ENCODE measurements at places on chromosomes 6 and 20.

DNA sequence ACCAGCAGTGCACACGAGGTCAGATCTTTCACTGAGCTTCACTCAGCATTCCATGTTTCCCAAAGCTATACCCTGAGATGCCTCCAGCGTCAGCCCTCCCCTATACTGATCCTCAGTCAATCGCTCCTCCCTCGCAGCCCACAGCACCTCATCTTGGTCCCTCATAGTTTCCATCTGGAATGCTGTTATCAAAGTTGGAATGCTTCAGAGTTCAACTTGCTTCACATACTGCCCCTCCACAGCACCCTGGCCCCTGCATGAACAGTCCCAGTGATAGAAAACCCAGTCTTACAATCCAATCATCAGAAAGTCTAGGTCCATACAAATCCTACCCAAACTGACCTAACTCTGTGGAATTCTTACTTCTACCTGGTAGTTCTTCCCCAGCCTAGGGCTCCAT, 20.0 kb downstream of the SPAG4 start:
- DNase-seq: no peak

DNA sequence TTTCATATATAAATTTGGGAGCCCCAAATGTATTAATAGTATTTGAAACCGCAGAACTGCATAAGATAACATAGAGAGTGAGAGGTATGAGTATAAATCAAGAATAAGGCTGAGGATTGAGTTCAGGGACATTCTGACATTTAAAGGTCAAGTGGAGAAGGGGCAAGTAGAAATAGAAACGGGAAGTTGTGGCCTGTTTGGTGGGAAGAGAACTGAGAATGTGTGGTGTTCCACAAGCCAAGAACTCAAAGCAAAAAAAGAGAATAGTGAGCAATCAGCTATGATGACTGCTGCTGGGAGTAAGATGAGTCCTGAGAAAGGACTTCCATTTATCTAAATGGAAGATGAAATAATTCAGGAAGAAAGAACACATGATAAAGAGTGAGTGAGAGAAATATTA, 418.4 kb downstream of the CD109 start:
- DNase-seq: no peak

GRCh38 chr6:30037182-30037788, 23.8 kb upstream of the POLR1H start:
- no peak for DNase-seq

- DNase-seq: no peak
Observed at GRCh38 chr6:13261464-13261994, 66.8 kb downstream of the TBC1D7 start.

DNA sequence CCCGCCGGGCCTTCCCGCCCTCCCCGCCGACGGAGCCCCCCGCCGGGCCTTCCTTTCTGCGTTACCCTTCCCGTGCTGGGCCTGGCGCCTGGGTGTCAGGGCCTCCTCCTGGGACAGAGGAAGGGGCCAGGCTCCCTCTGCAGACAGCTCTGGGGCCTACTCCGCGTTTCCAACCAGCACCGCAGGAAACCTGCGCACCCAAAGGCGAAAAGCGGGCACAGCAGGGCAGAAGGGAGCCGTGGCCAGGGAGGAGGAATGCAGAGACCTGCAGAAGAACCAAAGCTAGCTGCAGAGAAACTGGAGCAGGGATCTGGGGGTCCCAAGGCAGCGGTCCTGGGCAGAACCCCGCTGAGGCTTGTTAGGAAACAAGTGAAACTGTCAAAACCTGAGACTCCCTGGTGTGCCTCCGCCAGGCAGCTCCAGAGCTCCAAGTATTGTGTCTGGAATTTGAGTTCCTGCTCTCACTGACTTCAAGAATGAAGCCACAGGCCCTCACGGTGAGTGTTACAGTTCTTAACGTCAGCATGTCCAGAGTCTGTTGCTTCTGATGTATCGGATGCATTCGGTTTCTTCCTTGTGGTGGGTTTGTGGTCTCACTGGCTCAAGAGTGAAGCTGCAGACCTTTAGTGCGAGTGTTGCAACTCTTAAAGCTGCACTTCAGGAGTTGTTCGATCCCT, 33.3 kb downstream of the IRF4 start:
- no peak for DNase-seq

- DNase-seq: no peak
Observed at GRCh38 chr6:125421836-125422235, 120.1 kb upstream of the HDDC2 start.

GRCh38 chr6:3341467-3341866, 82.7 kb downstream of the PSMG4 start:
- DNase-seq: no peak

DNA sequence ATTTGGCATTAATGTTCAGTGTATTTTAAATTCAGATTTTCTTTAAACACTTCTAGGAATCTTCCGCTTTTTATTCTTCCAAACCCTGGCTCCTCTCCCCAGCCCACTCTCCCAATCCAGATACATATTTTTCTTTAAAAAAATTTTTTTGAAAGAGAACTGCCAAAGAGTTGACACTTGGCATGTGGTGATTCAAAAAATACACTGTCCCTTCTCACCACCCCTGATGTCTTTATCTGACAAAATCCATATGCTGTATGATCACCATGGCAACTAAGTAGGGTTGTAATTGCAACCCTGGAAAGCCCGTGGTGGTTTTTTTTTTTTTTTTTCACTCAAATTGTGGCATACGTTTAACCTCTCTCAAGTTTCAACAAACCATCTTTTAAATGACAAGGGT, 355.8 kb upstream of the SASH1 start:
- no peak for DNase-seq

DNA sequence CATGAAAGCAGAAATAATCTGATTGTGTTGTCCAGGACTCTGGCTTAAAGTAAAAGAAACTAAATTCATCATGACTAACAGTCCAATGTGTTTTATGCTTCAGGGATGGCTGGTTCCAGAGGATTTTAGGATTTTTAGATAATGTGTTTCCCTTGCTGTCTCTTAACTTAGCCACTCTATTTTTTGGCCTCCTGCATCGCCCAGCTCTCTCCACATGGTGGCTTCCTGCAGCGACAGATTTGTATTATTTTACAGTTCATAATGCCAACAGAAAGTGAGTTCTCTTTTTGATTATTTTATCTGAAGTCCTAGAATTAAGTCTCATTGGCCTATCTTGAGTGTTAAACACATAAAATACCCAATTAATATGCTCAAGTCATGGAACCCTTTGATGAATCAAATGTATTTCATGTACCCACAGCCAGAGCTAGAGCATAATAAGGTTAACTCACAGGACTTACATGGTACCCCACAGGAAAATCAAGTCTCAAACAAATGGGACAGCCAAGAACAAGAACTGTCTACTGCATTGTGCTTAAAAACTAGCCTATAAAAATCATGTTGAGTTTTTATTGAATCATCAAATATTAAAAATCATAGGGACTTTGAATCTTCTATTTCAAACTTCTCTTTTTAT, 582.5 kb downstream of the DOK5 start:
- no peak for DNase-seq

DNA sequence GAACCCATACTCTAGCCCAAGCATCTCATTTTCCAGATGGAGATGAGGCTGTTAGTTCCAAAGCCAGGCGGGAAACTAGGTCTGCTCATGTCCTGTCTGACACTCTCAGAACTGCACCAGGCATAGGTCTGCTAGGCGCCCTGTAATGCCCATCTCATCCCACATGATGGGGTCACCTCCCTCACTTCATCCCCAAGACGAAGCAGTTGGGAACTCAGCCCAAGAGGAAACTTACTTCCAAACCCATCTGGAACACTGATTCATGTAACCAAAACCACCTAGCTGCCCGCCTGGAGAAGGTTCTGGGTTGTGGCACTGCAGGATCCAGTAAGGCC, 119.4 kb upstream of the PRND start:
- no peak for DNase-seq

GRCh38 chr6:152462716-152463115, 174.4 kb downstream of the SYNE1 start:
- DNase-seq: no peak

GRCh38 chr20:31806564-31807355, 12.4 kb upstream of the MYLK2 start:
- no peak for DNase-seq

DNA sequence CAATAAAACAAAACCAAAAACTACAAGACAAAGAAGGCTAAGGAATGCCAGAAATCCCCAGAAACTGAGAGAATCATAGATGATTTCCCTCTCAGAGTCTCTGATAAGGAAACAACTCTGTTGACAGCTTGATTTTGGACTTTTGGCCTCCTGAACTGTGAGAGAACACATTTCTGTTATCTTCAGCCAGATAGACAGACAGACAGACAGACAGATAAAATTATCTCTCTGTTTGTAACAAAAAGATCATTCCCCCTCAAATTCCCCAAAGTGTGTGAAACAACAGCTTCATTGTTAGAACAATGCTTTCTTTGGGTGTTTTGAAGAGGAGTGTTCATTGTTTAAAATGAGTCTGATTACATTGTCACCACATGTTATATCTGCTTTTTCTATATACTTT, 148.2 kb downstream of the BCKDHB start:
- no peak for DNase-seq

DNA sequence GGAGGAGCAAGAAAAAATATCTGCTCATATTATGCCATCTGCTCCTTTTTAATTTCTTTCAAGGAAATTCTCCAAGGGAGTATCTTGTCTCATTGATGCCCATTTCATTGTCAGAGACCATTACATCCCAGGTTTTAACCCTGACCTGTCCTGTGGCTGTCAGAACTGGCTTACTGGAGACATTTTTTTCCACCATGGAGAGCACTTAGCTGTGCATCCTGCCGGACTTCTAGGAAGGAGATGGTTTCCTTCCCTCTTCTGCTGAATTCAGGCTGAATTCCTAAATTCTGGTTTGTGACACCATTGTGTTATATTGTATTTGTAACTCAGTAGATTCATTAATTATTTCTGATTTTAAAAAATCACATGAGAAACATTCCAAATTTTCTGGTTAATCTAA, 70.3 kb downstream of the NKAIN2 start:
- DNase-seq: no peak

- no peak for DNase-seq
Observed at GRCh38 chr20:11727708-11728107, 190.0 kb upstream of the BTBD3 start.

- no peak for DNase-seq
Observed at GRCh38 chr6:74161380-74161779, 465.4 kb downstream of the CD109 start.

GRCh38 chr6:136873748-136874147, 48.4 kb upstream of the SLC35D3 start:
- DNase-seq: no peak

DNA sequence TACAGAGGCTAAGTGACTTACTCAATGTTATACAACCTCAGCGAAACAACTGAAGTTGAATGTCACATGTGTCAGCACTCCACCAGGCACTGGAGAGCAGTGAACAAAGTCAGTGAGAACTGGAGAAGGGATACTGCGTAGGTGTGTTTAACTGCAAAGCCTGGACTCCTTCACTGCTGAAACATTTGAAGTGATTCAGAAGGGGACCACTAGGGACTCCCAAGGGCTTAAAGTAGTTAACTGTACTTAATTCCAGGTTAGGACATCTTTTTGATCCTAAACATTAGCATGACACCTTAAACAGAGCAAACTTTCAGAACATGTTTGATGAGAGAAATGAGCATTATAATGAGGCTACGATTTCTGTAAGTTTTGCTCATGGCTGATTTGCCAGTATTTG, 45.0 kb upstream of the ZBTB24 start:
- no peak for DNase-seq

- DNase-seq: no peak
Observed at GRCh38 chr20:43901296-43901695, 13.4 kb upstream of the TOX2 start.

DNA sequence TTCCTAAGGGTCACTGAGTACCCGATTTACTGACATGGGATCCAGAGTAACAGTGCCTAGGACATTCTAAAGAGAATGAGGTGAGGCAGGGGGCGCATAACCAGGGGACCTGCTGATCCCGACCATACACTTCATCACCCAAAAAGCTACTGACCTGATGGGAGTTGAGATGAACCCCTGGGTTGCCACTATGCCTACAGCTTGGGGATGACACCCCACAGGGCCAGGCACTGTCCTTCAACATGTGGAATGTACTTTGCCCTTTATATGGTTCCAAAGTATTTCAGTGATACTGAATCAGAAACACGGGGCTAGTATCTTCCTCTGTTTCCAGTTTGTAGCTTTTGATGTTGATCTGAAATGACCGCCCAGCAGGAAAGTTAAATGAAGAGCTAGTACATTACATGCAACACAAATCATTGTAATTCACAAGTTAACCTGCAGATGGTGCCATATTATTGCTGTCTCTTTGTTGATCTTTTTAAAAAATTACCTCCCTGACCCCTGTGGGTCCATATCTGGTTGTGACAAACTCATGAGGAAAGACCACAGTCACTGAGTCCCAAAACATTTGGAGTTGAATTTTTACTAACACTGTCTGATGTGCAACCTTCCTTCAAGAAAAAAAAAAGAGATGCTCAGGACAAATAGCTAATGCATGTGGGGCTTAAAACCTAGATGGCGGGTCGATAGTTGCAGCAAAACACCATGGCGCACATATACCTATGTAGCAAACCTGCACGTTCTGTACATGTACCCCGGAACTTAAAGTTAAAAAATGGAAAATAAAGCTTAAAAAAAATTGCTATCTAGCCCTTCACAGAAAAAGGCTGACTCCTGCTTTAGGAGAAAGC, 42.7 kb upstream of the GCNT2 start:
- no peak for DNase-seq

DNA sequence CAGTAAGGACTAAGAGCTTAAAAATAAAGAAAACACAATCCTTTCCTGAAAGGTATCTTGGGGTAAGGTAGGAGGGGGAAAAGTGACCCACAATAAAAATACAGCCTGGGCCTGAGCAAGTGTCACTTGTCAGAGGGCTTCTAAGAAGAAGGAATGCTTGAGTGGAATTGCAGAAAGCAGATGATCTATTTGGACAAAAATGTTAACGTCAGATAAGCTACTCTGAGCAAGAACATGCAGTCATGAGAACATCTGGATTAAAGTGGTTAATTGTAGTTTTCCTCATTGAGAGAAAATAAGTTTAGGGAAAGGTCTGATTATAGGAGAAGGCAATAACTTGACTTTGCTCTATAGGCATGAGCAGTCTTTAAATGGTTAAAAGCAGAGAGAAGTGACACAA, 581.9 kb downstream of the HTR1B start:
- no peak for DNase-seq

- DNase-seq: peak; percentile 69
Observed at GRCh38 chr6:44245912-44246662, 814 bp upstream of the HSP90AB1 start.

- no peak for DNase-seq
Observed at GRCh38 chr20:33532753-33533459, 43.0 kb downstream of the CBFA2T2 start.

All from effector CD4-positive, alpha-beta T cell (primary cell).